ELF-1 (cell line): ENCODE measurements at places on chromosomes 6 and 20.

DNA sequence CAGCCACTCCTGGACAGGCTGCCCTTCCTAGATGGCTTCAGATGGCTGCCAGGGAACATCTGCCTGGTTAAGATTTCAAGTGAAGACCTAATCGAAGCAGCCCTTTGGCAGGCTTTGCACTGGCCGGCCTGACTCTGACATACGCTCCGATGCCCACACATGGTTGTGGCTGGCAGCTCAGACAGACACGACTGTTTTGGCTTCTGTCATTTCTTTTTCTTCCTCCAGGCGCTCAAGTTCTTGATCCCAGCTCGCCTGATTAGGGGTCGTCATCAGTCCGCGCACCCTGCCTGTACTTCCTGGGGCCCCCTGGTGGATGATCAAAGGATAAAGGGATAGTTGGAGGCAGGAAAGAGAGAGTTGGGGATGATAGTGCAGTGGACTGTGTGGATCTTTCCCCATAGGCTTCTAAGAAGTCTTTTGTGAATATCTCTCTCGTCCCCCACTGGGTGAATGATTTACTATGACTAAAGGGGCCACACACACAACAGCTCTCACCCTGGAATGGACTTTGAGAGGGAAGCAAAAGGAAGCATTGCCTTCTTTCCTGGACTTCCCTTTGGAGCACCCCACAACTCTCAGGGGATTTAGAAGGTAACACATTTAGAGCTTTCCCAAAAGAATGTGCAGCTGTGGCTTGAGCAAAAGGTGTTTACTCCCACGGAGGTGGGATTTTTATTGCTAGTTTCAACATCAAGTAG, 21.4 kb upstream of the TRAM2 start:
- DNase-seq = peak; percentile 89

DNA sequence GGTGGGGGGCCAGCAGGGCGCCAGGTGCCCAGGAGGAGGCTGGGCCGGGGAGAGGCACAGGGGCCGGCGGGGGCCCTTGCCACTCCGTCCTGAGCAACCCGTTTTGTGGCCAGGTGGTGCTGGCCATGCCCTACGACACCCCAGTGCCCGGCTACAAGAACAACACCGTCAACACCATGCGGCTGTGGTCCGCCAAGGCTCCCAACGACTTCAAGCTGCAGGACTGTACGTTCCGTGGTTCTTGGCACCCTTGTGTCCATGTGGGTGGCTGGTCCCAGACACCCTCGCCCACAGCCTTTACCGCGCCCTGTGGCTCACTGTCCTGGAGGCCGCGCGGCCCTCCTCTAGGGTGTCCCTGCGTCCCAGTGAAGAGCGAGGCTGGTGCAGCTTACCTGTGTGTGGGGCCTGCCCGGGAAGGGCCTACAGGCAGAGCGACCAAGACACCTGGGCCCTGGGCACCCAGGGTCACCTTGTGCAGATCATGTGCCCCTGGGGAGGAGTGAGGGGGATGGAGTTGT, 28.7 kb downstream of the PYGB start:
- DNase-seq = no peak

GRCh38 chr6:151027295-151027747, 161.8 kb downstream of the MTHFD1L start:
- no peak for DNase-seq

DNA sequence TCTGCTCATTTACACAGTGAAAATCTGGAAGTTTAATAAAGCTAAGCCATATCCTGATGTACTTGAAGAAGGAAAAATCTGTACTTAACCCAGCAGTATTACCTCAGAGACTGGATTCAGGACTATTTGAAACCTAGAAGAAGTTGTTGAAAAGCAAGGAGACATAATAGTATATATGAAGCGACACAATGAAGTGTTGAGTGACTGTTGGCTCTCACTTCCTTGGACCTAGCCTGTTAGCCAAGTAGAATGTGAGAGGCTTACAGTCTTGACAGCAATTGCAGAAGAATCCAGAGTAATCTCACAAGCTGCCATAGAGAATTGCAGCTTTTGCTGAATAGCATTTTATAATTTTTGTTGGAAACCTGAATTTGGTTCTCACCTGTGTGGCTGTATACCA, 26.7 kb downstream of the SMAP1 start:
- DNase-seq = no peak

GRCh38 chr6:41939176-41939847, 2.3 kb downstream of the CCND3 start:
- peak; percentile 80 for DNase-seq

- no peak for DNase-seq
These were observed 44.2 kb upstream of the TAB2 start for GRCh38 chr6:149273318-149273717.

- no peak for DNase-seq
These were observed 4.5 kb downstream of the SOX4 start for GRCh38 chr6:21597801-21598673.

GRCh38 chr20:53826597-53827291, 233.1 kb upstream of the ZNF217 start:
- no peak for DNase-seq

GRCh38 chr6:111972745-111973117, 81.2 kb upstream of the CCN6 start:
- DNase-seq = no peak

GRCh38 chr20:54212871-54213270, 5.0 kb downstream of the PFDN4 start:
- DNase-seq = no peak

GRCh38 chr6:80456724-80457438, 350.4 kb downstream of the BCKDHB start:
- DNase-seq = peak; percentile 9

DNA sequence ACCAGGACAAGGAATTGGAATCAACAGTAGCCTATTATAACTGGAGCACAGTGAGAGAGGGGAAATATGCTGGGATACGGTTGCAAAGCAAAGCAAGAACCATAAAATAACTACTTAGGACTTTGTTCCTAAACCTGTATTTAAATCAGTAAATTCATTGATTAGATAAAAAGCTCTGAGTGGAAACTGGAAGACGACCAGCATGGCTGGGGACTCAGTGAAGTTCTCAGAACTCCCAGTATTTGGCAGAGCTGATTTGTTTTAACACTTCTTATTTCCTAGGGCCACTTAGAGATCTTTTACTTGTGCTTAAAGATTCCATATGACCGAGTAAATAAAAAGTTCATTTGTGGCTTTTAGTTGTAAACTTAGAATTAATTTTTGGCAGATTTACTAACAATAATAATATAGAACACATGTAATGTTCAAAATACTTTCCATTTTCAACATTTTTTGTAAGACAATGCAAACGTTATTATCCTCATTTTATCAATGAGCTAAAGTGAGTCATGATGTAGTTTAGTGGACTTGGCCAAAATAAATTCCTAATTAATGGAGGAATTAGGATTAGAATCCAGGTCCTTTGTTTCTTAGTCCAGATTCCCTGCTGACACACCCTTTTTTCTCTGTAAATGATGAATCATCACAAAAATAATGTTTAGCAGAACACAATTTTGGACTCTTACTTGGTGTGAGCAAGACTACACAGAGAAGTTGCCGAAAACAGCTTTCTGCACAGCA, 392.9 kb downstream of the GJA1 start:
- DNase-seq = no peak

GRCh38 chr6:63307581-63308246, 12.1 kb downstream of the LGSN start:
- peak; percentile 17 for DNase-seq

GRCh38 chr6:170265655-170266054, 25.2 kb downstream of the DLL1 start:
- no peak for DNase-seq

DNA sequence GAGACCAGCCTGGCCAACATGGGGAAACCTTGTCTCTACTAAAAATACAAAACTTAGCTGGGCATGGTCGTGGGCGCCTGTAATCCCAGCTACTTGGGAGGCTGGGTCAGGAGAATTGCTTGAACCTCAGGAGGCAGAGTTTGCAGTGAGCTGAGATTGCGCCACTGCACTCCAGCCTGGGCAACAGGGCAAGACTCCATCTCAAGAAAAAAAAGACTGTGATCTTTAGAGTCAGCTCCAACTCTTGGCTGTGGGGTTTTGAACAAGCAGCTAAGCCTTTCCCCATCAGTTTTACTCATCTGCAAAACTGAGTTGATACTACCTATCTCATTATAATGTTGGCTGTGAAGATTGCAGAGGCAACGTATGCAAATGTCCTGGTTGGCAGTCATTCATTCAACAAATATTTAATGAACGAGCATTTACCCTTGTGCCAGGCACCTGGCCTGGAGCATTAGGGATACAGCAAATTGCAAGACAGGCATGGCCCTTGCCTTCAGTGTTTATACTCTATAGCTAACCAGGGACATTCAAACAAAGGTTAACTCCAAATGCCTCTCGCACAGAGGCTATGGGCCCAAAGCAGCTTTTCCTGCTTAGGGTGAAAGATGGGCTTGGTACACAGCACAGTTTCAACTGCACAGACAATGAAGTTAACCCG, 37.8 kb downstream of the ILRUN start:
- DNase-seq = no peak

DNA sequence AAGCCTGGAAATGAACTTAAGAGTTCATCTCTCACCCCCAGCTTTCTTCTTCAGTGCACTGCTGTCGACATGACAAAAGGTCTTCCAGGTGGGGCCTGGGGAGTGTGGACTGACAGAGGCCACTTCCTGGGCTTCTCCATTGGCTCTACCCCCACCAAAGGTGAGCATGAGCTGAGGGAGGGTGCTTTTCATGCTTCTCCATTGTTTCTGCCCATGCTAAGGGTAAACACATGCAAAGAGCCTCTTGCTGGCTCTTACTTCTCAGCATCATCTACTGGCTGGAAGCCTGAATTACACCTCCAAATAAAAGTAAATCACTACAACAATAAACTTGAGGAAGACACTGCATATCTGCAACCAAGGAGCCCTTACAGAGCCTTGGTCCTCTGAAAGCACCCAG, 227.2 kb downstream of the EPM2A start:
- peak; percentile 14 for DNase-seq

GRCh38 chr20:48928832-48929725, 7.6 kb downstream of the ARFGEF2 start:
- no peak for DNase-seq
